ENCODE measurements at places on chromosomes 3 and 15.

DNA sequence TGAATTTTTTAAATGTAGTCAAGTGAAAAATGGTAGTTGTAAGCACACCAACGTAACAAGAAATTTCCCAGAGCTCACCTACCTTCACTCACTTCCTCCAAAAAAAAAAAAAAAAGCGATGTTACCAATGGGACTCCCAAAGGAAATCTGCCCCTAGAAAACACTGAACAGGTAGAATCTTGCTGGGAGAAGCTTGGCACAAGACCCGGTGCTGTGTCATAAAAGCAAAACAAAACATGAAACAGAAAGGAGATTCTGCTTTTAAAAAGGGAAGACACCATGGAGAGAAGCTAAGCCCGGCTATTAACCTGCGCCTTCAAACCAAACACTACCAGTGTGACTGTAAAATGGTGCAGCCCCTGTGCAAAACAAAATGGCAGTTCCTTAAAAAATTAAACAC, 40.5 kb downstream of the PGPEP1L start:
- DNase-seq: no peak

DNA sequence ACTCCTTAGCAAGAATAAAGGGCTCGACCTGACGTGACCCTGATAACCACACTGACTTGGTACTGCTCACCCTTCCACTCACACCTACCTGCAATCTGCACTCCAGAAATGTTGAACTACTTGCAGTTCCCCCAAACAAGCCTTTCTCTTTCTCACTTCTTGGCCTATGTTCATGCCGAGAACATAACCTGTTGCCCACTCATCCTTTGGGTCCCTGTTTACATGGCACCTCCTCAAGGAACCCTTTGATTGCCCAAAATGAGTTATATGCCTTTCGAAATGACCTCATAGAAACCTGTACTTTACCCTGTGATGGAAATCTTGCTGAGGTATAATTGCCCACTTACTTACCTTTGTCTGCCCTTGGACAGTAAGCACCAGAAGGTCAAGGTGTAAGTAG, 96.2 kb downstream of the TMCO5A start:
- no peak for DNase-seq

DNA sequence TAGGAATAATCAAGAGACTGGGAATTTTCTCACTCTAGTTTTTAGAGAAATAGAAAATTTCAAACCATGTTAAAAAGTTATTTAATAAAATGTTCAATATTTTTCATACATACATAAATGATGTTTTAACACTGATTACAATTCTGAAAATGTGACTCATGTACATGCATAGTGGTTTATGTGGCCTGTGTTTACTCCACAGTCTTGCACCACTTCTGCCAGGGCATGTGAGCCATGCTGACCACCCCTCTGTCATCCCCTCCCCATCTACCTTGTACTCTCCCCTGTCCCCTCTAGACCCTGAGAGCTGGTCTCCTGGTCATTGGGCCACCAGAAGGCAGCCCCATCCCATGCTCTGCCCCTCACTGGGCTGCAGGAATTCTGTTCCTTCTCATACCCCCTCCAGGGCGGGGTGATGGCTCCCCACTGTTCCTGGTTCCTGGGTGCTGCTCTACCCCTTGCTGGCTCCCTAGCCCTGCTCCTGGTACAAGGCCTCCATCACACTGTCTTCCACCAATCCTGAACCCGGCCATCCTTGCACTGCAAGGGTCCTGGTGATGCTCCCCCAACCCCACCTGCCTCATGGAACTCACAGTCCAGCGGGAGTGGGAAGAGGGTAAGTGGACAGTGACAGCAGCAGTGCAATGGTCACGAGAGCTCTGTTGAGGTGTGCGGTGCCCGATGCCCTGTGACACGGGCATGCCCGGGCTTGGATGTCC, 24.2 kb upstream of the SLC41A3 start:
- no peak for DNase-seq

GRCh38 chr3:129360705-129361460, 67.6 kb downstream of the EFCAB12 start:
- no peak for DNase-seq

DNA sequence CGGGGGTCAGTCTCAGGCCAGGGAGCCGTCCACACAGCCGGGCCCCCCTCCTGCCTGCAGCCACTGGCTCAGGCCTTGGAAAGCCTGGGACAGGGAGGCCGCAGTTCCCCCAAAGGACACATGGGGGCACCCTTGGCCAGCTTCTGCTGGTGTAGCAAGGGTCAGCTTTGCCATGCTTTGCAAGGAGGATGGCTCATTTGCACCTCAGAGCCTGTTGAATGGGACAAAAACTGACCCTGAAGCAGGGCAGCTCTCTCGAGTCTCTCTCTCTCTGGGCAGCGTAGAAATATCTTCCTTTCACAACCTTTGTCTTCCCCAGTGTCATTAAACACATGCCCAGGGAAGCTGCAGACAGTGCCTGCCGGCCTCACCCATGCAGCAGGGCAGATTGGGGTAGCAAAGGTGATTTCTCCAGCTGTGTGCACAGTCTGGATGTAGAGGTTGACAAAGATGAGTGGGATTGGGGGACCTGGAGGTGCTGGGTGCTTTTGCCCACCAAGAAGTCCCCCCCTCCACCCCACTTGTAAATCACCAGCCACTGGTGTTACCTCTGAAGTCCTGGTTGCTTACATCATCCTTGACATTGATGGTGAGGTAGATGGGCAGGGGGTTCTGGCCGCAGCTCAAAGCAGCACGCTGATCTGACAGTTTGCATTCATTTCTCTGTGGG, 17.4 kb upstream of the EHD4 start:
- DNase-seq: peak; percentile 80

DNA sequence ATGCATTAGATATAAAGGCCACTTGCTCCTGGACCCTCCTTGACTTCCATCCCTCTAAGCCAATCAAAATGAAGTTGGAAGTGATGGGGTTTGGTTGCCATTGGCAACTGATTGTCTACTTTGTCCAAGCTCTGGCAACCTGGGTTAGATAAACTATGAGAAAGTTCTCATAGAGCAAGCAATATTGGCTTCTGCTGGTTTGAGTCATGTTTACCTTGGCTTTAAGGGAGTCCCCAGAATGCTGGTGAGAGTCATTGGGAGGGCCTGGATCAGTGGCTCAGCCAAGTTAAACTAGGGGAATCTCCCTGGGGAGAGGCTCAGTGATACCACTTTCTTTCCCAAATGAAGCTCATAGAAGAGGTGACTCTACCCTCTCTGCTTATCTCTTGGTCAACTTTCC, 176.3 kb upstream of the ROPN1 start:
- DNase-seq: no peak

- peak; percentile 67 for DNase-seq
Measured at GRCh38 chr15:64894395-64895056, 17.2 kb upstream of the ANKDD1A start.

DNA sequence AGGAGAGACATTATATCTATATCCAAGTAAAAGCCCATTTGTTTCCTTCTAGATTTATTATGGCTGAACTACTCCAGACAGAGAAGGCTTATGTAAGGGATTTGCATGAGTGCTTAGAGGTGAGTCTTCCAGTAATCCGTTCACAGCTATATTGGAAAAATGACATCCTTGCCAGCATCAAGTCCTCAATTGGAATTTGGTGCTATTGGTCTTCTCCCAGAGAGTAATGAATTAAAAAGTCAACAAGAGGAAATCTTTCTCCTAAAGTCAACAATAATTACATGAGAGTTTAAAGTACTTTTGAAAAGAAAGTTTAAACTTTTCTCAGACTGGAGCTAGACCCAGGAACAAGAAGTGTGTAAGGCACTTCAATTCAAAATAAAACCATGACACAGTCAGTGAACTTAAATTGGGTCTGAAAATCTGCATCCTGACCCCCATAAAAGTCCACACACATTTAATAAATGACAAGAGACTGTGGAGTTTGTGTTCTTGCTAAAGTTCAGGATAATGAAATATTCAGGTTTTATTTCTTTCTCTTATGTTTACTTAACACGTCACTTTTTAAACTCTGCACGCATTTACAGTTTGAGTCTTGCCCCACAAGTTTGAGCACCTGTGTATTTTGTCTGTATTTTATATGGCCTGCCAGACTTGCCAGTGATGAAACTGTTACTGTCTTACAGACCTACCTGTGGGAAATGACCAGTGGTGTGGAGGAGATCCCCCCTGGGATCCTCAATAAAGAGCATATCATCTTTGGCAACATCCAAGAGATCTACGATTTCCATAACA, 268.2 kb upstream of the UMPS start:
- no peak for DNase-seq

DNA sequence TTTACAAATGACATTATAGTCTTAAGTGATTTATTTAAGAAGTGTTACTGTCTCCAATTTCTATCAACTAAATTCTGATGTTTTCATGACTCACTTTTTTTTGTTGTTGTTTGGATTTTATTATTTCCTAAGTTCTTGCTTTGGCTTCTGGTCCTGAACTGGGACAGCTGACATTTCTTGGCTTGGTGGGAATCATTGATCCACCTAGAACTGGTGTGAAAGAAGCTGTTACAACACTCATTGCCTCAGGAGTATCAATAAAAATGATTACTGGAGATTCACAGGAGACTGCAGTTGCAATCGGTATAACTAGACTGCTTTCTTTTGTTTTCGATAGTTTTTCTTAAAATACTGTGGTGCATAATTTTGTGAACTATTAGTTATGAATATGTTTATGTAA, 47.5 kb downstream of the ASTE1 start:
- DNase-seq: no peak

DNA sequence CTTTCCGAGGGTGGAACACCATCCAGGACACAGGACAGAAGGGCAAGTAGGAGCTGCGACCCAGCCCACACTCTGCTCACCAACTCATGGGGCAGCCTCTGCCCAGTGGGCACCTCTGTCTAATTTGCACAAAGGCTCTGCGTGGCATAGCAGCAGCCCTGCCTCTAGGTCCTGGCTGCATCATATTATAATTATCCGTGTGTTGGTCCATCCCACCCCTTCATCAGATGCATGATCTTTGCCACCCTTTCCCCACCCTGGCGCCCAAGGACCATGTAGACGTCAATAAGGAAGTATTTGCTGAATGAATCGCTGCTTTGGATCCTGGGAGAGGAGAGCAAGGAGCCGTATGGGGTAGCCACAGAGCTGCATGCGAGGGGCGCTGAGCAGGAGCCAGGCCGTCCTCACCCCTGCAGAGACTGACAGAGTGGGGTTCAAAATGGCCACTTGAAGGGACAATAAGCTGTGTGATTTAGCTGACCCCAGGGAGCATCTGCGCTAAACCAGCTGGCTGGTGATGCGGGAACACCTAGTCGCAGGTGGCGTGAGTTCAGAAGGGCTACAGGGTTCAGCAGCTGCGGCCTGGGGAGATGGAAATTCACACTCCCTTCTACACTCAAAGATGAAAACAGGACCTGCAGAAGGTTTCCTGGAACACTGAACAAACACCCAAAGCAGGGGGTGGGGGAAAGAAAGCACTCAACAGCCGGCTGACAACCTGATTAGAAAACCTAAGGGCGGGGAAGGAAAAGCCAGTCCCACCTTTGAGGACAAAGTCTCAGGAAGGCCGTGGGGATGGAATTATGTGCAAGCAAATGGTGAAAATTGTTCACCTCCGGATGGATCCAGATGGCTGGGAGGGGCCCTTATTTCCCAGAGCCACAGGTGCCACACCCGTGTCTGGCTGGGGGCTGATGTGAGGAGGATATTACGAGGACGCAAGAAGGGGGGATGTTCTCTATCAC, 6.4 kb downstream of the MGLL start:
- DNase-seq: no peak

DNA sequence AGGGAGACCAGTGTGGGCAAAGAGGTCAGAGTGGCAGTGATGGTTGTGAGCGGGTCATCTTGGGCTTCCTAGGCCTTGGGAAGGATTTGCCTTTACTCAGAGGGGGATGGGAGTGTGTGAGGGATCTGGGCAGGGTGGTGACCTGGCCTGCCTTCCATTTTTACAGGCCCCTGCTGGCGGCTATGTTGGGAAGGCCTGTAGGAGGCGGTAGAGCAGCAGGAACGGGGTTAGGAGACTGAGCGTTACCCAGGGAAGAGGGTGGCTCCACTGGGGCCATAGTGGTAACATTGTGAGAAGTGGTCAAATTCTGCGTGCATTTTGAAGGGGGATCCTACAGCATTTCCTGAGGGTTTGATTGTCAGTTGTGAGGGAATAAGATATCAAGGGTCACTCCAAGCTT, 307.3 kb upstream of the CTDSPL start:
- DNase-seq: no peak

DNA sequence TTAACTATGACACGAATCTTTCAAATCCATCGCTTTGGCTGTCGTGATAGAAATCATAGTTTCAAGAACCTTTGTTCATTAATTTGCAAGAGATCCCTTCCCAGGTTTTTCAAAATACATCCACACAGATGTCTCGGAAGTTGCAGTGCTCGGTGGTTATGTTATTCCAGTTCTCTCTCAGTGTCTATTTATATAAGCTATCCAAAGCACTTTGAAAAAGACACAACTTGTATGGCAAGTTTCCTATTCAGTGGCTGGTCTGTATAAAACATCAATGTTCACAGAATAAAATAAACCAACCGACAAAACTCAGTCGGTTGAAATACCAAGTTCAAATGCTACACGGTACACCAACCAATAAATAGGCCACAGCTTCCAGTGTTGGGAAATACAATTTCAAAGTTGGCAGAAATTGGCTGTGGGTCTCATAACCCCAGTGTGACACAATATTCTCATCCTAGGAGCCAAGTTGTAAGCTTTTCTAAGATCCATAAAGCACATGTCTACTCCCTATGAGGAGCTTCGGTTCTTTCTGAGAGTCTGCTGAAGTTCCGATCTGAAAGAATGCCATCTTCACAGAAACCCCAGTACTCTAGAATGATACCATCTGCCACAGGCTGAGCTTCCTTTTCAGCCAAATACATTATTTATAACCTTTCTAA, 23.7 kb downstream of the SATB1 start:
- no peak for DNase-seq

- no peak for DNase-seq
Measured at GRCh38 chr15:29682781-29683180, 139.5 kb downstream of the TJP1 start.

GRCh38 chr3:60025096-60026050, 975.5 kb upstream of the CFAP20DC start:
- no peak for DNase-seq

GRCh38 chr15:101525087-101525669, 35.7 kb upstream of the PCSK6 start:
- DNase-seq: no peak

- DNase-seq: no peak
Measured at GRCh38 chr15:81302701-81303109, 21.2 kb downstream of the STARD5 start.

DNA sequence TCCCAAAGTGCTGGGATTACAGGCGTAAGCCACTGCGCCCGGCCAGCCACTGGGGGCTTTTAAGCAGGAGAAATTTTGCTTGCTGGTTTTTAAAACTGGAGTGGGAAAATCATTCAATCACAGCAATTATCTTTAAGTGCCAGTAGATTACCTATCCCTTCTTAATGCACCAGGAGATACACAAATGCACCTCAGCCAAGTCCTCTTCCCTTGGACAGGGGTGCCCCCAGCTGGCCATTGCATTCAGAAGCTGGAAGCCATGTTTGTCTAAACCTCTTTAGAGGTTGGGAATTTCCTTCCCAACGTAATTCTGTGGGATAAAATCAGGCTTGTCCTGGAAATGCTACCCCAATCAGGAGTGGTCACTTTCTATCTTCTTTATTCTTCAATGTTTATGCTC, 26.6 kb downstream of the MIX23 start:
- DNase-seq: no peak
